ENCODE measurements at places on chromosomes 1 and 21. TPM values are rescaled to one million over a fixed set of nuclear protein-coding genes. Genes with fewer than 3 reads are reported as not detected.

Gene DYNLT5
- not detected for total RNA-seq

Gene LDLRAD1
- not detected for total RNA-seq

Gene GUCA2B
- not detected for total RNA-seq

Gene FCMR
- total RNA-seq, result 1.6 TPM

Gene USH2A
- total RNA-seq, result not detected

Gene PLPPR4
- 0.20 TPM for total RNA-seq

Gene CTH
- 8.5 TPM for total RNA-seq

Gene CRB1
- total RNA-seq, result 0.15 TPM

All from cardiac ventricle fibroblast (primary cell).